Activated T-cell treated with anti-CD3 and anti-CD28 coated beads, Interleukin-2, amount 50 U/mL, for 48 hours (primary cell): ENCODE measurements at places on chromosomes 12 and 14.

- no peak for DNase-seq
Measured at GRCh38 chr12:14601692-14602478, 34.2 kb upstream of the PLBD1 start.

DNA sequence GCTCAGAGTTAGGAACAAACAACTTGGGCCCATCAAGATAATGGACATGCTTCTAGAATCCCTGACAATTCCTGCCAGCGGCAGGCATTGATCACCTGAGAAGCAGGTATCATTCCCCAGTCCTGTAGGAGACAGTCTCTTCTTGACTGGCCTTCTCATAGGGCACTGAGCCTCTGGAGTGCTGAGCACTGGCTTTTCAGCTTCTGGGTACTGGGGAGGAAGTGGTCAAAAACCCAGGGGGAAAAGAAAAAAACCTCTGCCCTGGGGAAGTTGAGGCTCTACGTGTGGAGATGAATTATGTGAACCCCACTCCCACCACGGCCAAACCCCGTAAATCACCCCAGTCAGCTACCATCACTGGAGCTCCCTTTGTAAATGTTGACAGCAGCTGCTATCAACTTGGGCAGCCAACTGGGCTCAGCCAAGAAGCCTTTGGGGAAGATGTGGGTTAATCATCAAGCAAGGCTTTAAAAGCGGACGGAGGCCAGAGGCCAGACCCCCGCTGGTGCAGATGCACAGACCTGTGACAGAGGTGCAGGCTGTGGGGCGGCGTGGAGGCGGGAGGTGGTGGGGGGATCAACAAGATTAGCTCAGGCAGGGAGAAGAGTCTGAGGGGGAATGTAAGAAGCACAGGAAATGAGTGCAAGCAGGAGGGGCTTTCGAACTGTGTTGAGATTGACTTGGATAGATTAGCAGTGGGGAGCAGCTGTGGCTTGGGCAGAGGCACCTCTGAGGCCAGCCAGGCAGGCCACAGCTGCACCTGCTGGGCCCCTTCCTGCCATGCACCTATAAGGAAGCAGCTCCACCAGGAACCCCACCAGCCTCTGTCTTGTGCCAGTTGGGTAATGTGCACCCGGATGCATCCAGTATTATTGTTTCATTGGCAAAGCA, 105.4 kb upstream of the HIF1A start:
- DNase-seq, result no peak

DNA sequence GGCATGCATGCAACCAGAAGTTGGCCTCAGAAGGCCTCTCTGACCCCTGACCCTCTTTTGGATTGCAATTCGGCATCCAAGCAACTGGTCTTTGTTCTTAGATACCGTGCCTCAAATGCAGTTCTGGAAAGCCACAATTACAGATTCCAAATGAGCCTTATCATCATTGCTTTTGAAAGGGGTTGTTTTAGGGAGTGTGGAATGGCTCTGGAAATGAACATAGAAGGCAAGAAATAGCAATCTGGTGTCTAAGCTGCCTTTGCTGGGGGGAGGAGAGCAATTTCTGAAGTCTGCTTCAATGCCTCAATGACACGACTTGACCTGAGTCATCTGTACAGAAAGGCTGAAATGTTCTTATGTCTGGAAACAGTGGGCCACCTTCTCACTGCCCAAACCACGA, 250.1 kb downstream of the NUAK1 start:
- DNase-seq, result no peak

GRCh38 chr12:112308652-112309051, 73.6 kb downstream of the HECTD4 start:
- DNase-seq, result no peak

DNA sequence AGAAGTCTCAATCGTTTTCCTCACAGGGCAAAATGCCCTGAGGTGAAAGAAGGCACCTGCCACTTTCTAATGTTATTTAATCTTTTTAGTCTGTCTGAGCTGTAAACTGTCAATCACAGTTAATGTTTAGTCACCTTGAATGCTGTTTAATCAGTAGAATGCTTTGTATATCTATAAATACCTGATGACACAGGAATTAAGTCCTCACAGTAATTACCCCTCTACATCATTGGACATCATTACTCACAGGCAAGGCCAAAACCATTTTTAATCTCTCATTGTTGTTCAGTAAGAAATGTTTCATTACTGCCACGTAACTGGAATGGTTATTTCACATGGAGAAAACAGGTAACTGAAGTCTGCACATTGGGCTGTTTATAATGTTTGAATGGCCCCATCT, 178.8 kb downstream of the EXOC5 start:
- DNase-seq, result no peak

DNA sequence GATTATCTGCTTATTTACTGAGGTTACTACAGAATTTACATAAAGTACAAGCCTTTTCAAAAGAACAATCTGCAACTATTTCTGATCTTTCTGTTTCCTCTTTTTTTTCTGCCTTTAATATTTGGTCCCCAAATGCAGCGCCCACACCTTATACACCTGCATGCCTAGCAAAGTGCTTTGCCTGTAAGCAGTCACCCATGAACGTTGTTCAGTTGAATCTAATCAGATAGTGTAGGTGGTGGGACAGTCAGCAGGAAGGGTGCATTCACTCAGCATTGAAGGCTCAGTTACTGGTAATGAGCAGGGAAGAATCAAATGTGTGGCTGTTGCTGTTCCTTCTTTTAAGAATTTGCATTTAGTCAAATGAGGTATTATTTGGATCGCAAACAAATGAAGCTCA, 108.4 kb downstream of the GPR135 start:
- no peak for DNase-seq

- no peak for DNase-seq
Measured at GRCh38 chr12:125329239-125330102, 264.2 kb downstream of the AACS start.

- DNase-seq, result no peak
Measured at GRCh38 chr14:33539918-33540357, 410.9 kb downstream of the EGLN3 start.
